ENCODE measurements at places on chromosomes 13 and 19.
A peak's percentile ranks its signal among the peaks of the same experiment; 100 is the strongest.

DNA sequence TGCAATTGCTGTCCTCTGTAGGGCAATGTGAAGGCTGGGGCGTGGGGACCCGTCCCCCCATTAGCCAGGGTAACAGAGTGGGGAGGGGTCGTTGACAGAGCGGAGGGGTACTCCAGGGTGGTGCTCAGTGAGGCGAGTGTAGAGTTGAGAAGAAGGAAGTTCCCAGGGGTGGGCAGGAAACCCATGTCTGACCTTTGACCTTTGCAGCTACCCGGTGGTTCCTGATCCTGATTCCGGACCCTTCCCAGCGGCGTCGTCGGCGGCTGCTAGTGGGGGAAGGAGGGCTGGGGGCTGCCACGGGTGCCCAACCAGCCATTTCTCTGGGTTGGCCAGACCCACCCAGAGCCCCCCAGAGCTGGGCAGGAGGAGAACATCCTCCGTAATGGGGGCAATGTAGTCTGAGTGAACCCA is 2.1 kb upstream of the PLVAP start:
- no peak for DNase-seq

GRCh38 chr19:4326837-4327251 is 11.8 kb downstream of the STAP2 start:
- DNase-seq: no peak

DNA sequence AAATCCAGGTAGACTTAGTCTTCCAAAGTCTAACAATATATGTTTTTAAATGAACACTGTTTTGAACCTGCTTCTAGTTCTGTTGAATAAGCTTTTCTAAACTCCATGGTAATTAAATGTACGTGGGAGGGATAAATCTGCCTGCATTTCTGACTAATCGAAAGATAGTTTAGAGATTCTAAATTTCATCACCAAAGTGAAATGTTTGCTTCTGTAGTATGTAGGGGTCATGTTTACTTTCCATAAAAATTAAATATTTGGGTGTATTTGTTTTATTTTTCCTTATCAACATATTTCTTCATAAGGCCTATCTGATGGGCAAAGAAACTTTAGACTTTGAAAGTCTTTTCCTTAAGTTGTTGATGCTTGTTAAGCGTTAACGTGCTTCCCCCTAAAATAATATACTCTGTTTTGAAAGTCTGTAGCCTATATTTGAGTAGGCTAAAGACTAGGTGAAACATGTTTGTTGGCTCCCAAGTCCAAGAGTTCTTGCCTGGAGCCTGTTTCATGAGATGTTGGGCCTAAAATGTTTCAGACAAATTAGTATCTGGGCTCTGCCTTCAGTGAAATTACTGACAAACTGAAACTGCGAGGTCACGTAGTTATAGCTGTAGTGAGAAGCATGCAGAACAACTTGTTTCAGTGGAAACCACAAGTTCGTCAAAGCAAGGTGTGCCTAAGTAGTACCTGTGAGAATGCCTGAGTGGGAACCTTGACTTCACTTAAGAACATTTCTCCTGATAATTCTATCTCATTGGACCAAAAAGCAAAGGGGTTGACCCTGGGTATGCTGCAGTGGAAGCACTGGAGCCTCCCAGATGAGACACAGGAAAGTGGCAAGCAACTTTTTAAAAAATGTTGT is 126.2 kb downstream of the LMO7 start:
- no peak for DNase-seq

- no peak for DNase-seq
Observed at GRCh38 chr13:73274147-73274546, 215.3 kb downstream of the KLF5 start.

GRCh38 chr13:111970494-111971141 is 96.3 kb upstream of the SOX1 start:
- no peak for DNase-seq

GRCh38 chr13:21055511-21056045 is 5.8 kb downstream of the LATS2 start:
- DNase-seq: no peak

DNA sequence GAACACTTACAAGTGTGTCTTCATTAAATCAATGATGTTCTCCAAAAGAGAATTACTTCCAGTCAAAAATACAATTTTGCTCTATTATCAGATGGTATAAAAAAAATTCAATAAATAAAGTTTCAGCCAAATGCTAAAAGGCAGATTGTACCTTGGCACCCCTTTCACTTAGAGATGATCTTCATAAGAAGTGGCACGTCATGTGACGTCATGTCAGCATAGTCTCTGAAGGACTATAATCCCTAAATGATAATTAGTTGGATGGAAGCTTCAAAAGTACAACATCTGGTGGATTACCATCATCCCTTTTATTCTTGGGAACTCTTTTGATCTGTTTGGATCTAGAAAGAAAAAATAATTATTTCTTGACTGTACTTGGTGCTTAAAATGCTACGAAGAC is 335.5 kb upstream of the EDNRB start:
- no peak for DNase-seq

- peak; percentile 15 for DNase-seq
Observed at GRCh38 chr13:75870397-75870903, 234.3 kb downstream of the LMO7 start.
